ENCODE measurements at places on chromosomes 11 and 22. TPM values are rescaled to one million over a fixed set of nuclear protein-coding genes. Genes with fewer than 3 reads are reported as not detected.
A peak's percentile ranks its signal among the peaks of the same experiment; 100 is the strongest.

DNA sequence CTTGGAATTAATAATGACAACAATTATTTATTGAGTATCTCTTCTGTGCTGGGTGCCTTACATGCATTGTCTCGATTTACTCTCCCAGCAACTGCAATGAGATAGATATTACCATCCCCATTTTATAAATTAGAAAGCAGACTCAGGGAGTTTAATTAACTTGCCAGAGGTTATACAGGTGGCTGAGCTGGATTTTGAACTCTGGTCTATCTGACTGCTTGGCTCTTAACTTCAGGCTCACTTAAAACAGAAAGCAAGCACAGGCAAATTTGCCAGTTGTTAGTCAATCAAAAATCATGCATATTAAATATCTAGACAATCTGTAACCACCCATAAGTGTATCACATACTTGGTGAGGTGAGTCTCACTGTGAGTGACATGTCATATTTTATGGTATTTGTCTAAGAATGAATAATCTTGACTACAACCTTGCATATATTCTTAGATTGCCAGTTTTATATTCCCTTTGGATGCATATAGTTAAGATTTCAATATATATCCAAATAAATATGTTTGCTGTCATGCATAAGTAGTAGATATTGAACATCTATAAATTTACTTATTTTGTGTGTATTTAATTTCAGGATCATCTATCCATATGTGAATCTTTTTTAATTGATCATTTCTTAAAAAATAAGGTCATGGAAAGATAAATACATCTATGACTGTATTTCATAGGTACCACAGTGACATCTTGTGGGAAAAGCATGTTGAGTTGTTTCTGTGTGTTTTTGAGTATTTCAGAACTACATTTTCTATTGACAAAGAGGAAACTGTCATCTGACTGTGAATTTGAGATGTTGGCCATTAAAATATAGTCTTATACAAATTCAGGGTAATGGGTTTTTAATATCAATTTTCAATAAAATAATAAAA is 112.0 kb upstream of the ARHGAP42 start:
- no peak for DNase-seq

DNA sequence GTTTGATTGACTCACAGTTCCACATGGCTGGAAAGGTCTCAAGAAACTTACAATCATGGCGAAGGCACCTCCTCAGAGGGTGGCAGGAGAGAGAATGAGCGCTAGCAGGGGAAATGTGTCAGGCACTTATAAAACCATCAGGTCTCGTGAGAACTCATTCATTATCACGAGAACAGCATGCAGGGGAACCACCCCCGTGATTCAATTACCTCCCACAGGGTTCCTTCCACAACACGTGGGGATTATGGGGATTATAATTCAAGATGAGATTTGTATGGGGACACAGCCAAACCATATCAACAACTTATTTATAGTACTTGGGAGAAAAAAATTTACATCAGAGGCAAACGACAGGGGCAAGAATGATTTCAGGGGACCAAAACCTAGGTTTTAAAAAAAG is 3.0 kb downstream of the ME3 start:
- DNase-seq: no peak

DNA sequence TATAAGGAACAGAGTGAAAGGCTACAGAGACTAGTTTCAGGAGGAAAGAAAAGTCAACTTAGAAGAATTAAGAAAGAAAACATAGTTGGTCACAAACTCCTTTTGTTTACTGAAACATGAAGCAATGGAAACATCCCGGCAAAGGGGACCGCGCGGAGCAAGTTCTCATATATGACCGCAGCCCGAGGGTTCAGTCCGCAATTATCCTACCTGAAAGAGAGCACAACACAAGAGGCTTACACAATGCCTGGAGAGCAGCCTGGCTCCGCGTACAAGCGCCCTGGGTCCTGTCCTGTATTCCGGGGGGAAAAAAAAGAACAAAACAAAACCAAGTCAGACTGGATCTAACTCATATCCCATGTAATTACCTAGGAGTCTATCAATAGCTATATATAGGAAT is 12.3 kb downstream of the RBM4B start:
- no peak for DNase-seq

GRCh38 chr11:60982184-60982583 is 10.7 kb downstream of the CD6 start:
- no peak for DNase-seq

DNA sequence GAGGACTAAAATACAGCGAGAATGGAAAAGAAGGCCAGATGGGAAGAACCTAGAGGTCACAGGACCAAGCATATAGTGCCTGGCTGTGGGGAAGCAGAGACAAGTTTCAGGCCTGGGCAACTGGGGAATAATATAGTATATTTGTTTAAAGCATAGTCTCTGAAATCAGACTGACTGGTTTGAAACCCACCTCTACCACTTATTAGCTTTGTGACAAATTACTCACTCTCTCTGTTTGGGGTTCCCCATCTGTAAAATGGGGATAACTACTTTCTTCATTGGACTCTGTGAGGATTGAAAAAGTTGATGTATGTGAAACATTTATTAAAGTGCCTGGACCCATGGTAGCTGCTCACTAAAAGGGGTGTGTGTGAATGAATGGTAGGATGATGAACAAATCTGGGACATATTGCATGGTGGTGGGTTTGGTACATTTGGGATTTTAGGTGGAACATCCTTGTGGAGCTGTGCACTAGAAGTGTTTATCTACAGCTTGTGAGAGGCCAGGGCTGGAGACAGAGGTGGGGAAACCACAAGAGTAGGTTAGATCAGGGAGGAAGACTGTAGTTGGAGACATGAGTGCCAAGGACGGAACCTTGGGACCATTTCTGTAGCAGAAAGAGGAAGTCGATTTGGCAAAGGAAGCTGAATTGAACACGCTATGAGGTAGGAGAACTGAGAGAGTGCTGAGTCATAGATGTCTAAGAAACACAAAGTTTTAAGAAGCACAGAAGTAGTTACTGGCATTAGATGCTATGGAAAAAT is 52.6 kb downstream of the SWAP70 start:
- no peak for DNase-seq

- DNase-seq: no peak
These were observed 59.6 kb upstream of the THY1 start for GRCh38 chr11:119482521-119483011.

GRCh38 chr11:96817482-96818399 is 427.9 kb downstream of the JRKL start:
- peak; percentile 3 for DNase-seq

DNA sequence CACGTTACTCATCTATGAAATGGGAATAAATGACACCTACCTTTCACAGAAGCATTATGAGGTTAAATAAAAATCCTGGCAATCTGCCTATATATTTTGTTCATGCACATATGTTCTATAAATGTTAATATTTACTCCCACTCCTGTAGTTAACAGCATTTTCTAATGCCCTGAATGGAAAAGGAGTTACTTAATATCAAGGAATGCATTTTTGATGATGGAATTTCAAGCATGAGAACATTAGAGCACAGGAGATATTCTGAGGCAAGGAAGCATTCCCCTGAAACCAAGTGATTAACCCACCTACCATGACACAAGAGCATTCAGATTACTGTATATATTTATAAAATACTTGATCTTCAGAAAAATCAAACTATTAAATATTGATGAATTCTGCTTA is 102.1 kb downstream of the ARHGAP32 start:
- no peak for DNase-seq

DNA sequence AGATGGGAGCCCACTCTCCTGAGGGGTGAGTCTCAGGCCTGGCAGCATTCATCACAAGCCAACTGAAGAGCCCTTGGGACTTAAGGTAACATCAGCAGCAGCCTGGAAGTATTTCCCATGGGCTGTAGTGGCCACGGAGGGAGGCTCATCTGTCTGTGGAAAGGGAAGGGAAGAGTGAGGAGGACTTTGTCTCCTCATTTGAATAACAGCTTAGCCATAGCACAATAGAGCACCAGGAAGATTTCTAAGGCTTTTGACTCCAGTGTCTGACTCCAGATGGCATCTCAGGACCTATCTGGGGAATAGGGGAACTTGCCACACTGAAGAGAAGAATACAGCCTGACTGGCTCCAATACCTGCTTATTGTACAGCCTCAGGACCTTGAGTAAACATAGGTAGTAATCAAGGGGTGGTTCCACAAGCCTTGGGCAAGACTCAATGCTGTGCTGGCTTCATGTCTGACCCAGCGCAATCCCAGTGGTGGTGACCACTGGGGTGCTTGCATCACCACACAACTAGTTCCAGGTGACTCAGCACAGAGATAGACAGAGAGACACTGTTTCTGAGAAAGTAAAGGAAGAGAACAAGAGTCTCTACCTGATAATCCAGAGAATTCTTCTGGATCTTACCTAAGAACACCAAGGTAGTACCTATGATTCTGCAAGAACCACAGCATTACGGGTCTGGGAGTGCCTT is 510.5 kb upstream of the CCDC179 start:
- peak; percentile 6 for DNase-seq

GRCh38 chr11:116229236-116229970 is 543.4 kb downstream of the BUD13 start:
- DNase-seq: no peak

DNA sequence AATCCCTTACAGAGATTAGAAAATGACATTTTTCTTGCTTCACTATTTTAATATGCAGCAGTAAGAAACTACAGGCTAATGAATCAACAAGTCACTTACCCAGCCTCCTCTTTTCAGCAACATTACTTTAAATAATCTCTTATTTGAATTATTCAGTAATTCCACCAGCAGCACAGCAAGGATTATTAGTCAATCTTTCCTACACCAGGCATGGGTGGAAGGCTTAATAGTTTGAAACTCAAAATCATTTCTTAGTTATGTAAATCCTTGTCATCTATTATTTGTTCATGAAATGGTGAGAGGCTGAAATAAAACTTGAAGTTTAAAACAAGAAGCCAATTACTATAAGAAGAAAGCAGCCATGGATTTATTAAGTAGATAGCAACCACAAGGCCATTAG is 530.5 kb downstream of the KCNA4 start:
- DNase-seq: no peak

GRCh38 chr11:114262681-114263512 is 33.3 kb upstream of the NNMT start:
- DNase-seq: peak; percentile 71

GRCh38 chr11:69387409-69387885 is 93.5 kb downstream of the MYEOV start:
- DNase-seq: no peak

- no peak for DNase-seq
These were observed 2.6 kb downstream of the ESAM start for GRCh38 chr11:124759266-124760204.

GRCh38 chr11:32002311-32002710 is 88.6 kb upstream of the RCN1 start:
- no peak for DNase-seq

DNA sequence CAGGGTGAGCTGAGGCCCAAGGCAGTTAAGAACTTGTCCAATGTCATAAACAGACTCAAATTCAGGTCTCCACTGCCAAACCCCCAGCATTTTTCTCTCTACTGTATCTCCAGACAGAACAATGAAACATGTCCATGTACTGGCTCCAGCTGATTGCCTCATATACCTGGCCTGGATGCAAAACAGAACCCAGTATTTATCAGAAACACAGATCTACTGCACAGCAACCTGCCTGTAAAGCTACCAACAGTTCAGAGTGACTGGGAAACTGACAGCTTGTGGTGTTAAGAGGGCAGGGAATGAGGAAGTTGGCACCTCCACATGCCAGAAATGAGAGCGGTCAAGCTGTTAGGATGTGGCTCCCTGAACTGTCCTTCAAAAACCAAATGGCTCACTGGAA is 41.6 kb downstream of the C11orf71 start:
- no peak for DNase-seq

DEFB131B gene
- not detected for total RNA-seq

TMEM80 gene
- 23.8 TPM for total RNA-seq

TUG1 gene
- total RNA-seq: 99.3 TPM

TRPM5 gene
- 0.07 TPM for total RNA-seq

TEX54 gene
- total RNA-seq: not detected

KRTAP5-1 gene
- not detected for total RNA-seq

ADM2 gene
- 4.1 TPM for total RNA-seq

All from hepatocyte (in vitro differentiated cells).